Uterus (tissue), 4 donors: ENCODE measurements at places on chromosomes 7 and 10. TPM values are rescaled to one million over a fixed set of nuclear protein-coding genes. Genes with fewer than 3 reads are reported as not detected.

Gene RNF32
- total RNA-seq, result not detected

DNA sequence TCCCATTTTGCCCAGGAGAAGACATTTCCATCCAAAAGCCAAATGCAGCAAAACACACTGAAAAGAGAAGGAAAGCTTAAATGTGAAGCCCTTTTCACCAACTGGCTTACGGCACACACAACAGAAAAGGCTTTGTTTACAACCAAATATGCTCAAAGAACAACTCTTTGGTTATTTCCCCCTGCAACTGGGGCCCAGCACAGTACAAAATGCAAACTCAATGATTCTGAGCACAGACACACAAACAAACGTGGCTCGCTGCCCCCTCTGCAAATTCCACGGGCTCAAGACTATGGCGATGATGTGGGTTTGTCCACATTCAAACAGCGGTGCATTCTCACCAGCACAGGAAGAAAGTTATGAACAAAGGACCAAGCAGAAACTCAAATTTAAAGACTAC is 5.3 kb downstream of the CPXM2 start:
- H3K27ac ChIP-seq, result no peak overlapping the region
- no peaks in the 10 kb centered on the region for H3K36me3 ChIP-seq
- H3K4me1 ChIP-seq, result no peaks in the 10 kb centered on the region
- no peaks in the 10 kb centered on the region for H3K27me3 ChIP-seq

DNA sequence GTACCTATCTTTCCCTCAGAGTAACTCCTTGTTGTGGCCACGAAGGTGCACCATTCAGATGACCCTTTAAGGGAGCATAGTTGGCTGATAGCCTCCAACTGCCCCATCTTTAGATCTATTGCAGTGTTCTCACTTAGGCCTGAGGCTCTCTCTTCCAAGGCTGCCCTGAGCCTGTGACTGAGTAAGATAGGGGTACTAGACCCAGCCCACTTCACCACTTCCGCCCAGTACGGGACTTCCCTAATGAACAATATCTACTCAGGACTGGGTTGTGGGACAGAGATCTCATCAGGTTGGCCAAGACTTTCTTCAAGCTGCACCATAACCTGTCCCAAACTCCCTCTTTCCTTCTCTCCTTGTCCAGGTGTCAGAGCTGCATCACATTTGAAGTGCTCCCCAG is 5.7 kb upstream of the GNAI1 start:
- H3K36me3 ChIP-seq, result no peaks in the 10 kb centered on the region
- no peaks in the 10 kb centered on the region for H3K4me1 ChIP-seq
- H3K4me3 ChIP-seq, result no peak overlapping the region

GRCh38 chr10:69712342-69712741 is 82.3 kb downstream of the FAM241B start:
- no peaks in the 10 kb centered on the region for H3K4me1 ChIP-seq
- no peak overlapping the region for H3K27ac ChIP-seq
- H3K36me3 ChIP-seq, result no peaks in the 10 kb centered on the region

Gene ARHGEF5
- total RNA-seq, result 5.6 TPM

DNA sequence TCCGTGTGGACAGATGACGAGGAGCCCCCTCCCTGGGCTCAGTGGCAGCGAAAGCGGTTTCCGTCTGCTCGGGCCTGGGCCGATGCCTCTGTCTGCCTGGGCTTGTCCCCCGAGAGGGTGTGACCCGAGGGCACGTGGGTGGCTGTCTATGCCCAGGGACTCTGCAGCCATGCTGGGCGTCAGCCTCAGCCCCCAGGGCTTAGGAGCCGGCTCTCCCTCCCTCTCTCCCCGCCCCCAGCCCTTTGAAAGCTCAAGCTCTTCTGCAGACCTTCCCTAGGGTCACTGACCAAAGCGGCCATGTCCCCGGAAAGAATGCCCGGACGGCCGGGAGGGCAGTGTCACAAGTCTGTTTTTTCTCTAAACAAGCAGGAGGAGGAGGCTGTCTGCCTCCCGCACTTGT is 7.1 kb downstream of the MICALL2 start:
- no peaks in the 10 kb centered on the region for H3K4me1 ChIP-seq
- no peak for DNase-seq
- H3K4me3 ChIP-seq, result no peak overlapping the region
- H3K36me3 ChIP-seq, result no peaks in the 10 kb centered on the region
- H3K27ac ChIP-seq, result no peak overlapping the region
- H3K27me3 ChIP-seq, result no peaks in the 10 kb centered on the region

DNA sequence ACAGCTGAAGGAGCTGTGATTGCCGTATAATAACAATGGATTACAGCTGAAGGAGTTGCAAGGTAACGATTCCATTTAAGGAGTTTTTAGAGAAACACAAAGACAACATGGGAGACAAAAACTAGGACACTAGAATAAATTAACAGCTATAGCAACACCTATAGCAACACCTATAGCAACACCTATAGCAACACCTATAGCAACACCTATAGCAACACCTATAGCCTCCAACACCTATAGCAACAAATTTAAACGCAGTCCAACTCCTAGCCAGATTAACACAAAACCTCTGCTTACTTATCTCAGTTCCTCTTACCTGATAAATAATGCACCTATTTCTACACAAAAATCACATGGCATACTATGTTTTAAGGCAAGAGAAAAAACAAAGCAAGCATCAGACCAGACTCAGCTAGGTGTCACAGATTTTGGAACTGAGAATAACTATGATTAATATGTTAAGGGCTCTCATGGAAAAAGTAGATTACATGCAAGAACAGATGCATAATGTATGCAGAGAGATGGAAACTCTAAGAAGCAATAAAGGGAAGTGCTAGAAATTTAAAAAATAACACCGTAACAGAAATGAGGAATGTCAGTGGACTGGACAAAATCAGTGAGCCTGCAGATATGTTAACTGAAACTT is 55.7 kb upstream of the SRPK2 start:
- no peaks in the 10 kb centered on the region for H3K27me3 ChIP-seq
- no peaks in the 10 kb centered on the region for H3K4me1 ChIP-seq
- H3K36me3 ChIP-seq, result no peaks in the 10 kb centered on the region

DNA sequence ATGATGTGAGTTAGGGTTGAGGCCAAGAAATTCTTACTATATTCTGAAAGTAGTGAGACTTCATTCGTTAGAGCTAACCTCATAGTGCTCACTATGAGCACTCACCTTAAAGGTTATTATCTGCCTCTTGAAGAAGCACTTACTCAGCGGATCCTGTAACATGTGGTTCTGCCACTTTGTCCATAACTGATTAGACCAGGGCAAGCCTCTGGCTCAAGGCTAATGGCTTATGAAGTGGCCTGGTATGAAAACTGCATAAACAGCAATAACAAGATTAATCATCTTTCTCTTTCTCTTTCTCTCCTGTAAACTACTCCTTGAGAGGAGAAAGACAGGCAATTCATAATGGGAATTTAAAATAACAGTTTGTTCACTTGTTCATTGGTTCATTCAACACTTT is 82.8 kb downstream of the MAPK8 start:
- no peak for DNase-seq
- H3K4me1 ChIP-seq, result no peaks in the 10 kb centered on the region
- no peak overlapping the region for H3K4me3 ChIP-seq
- no peaks in the 10 kb centered on the region for H3K36me3 ChIP-seq
- no peaks in the 10 kb centered on the region for H3K27me3 ChIP-seq

Gene SYT15
- 6.5 TPM for total RNA-seq

GRCh38 chr7:101947899-101948298 is 130.5 kb downstream of the CUX1 start:
- H3K27ac ChIP-seq, result peak overlapping the region; percentile 88
- peak; percentile 79 for DNase-seq
- H3K4me3 ChIP-seq, result no peak overlapping the region
